Stimulated activated CD4-positive, alpha-beta T cell treated with anti-CD3 and anti-CD28 coated beads, Interleukin-1b, Interleukin-23, amount 100 ng/mL, for 4 hours (primary cell): ENCODE measurements at places on chromosomes 12 and 14.

DNA sequence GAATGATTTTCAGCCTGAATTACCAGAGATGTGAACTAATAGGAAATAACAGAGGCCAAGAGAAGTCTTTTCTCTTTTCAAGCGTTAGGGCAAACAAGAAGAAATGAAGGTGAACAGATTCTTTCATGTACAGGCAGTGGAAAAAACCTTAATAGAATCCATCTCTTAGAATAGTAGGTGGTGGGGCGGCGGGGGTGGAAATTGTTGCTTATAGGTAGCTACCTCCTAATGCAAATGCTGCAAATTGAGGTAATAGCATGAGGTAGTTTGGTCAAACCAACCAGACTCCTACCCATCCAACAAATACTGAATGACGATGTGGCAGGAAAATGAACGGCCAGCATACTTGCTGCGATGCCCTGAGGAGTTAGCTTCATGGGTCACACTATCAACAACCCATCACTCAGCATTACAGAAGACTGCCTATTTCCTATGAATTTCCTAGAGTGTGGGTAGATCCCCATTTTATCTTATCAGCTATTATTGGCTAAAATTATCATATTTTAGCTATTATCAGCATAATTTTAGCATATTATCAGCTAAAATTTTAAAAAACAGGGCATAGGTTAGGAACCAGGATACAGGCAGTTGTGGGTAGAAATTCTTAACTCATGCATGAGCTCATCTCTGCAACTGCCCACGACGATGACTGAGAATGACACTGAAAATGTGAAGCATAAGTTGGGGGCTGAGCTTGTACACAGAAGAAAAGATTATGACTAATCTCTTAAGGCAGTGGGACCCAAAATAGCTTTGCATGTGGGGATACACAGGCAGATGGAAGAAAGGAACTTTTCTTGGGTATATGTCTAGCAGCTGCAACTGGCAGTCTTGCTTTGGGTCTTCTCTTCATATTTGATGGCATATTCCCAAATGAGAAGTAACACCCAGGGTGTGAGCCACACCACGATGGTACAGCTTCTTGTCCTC lies 68.7 kb downstream of the NIN start:
- DNase-seq: no peak

DNA sequence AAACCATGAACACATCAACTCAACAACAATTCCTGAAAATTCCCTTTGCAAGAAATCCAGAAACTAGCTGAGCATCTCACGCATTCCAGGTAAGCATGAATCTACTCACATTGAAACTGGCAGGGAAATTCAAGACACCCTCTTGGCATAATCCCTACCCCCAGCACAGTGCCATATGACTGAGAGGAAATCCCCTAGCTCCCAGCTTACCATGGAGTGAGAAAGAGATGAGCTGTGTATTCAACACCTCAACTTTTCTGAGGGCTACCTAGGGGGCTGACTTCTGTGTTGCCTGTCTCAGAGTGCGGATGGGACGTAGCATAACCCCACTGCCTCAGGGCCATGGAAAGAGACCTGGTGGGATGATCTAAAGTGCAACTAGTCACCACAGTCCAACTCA lies 37.7 kb upstream of the GPR132 start:
- DNase-seq: no peak

- DNase-seq: peak; percentile 60
Measured at GRCh38 chr12:108616941-108617858, 16.5 kb downstream of the SELPLG start.

GRCh38 chr12:119842380-119842779 lies 34.7 kb downstream of the CIT start:
- DNase-seq: no peak

DNA sequence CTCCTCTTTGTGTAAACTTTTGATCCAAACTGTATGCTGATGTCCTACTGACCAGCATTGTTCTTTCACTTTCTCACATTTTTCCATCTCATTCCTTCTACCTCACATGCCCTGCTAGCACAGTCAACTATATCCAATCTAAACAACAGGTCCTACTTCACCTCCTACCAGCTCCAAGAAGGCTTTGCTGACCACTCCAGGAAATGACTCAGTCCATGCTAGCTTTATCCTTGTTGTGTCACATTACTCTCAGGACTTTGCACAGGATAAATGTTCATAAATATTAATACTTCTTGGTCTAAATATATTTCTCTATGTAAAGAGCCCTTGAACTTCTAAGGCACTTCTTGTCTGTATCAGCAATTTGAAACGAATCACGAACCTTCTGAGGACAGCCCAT lies 64.9 kb upstream of the PCED1B start:
- no peak for DNase-seq

GRCh38 chr14:81682701-81683100 lies 149.0 kb upstream of the SEL1L start:
- no peak for DNase-seq

DNA sequence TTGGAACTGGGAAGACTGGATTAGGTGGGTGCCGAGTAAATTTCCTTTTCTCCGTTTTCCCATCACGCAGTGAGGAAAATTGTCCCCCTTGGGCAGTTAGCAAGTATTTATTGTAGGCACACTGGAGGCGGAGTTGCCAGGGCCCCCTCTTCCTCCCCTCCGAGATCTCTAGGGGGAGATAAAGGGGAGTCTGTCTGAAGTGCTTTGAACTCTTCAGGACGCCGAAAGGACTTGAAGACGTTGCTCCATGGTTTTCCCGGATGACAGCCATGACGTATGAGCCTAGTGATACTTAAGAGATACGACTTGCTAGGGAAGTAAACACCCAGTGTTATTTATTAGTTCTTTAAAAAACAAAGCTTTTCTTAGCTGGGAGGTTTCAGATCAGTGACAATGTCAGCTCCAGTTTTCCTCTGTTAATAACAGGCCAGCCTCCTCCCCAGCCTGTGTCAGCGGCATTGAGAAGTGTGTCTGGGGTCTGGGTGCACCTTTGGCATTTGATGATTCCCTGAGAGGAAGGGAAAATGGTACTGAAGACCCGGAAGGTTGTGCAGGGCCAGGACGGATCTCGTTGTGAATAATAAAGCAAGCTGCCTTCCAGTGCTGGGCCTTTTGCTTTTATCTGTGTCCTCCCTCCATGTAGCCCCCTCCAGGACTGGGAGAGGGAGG lies 78.7 kb downstream of the TSPAN9 start:
- no peak for DNase-seq

DNA sequence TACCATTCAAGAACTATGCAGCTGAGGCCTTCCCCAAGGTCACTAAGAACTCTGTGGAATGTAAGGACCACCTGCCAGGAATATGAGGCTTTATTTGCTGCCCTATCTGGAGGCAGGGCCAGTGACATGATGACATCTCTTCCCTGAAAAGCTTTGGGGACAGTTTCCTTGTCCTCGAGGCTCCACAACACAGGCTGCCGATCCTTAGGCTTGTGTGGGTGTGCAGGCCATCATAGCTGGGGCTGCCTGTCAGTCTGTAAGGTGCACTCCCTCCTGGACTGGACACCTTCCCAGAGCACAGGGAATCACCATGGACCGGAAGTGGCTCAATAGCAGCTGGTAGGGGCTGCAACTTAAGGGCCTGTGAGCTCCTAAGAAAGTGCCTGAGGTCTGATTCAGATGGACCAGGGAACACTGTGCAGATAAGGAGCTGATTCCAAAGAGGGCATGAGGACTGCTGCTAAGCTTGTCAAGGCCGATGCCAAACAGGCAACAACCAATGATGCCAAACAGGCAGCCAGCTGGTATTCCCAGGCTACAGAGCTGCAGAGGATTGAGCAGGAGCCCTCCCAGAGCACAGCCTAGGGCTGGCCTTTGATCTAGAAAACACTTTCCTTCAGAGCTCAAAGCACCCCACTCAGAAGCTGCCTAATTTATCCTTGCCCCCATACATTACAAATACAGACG lies 84.3 kb downstream of the CRACR2A start:
- DNase-seq: no peak

DNA sequence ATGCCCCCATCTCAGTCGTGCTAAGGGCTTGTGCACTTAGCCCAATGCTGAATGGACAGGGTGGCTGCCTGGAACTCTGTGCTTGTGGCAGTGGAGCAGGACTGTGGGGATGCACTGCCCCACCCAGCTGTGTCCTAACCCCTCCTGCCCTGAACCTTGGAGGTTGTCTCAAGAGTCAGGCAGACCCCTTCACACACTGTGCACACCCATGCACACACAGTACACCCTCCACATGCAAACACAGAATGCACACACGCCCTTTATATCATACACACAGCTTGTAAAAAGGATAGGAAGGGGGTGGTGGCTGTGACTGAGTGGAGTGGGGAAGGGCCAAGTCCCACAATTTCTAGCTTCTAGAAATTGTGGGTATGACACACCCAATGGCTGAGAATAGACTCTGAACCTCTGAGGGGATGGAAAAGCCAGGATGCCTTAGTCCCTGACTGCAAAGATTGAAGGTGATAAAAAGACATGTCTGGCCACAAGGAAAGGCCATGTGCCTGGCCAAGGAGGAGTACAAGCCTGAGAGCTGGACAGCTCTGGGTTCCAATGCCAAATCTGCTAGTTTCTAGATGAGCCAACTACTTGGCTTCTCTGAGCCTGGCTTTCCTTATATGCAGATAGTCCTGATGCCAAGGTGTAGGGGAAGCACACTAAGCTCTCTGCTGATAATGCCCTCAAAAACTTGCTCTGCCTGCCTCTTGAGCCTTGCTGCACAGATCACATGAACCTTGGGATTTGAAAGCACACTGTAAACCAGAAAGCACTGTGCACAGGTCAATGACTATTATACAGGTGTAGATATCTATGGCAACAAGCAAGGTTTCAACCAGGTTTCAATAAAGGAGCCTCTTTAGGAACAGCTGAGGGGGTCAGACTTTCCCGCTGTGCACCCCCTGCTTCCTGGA lies 8.4 kb downstream of the KRT8 start:
- no peak for DNase-seq

GRCh38 chr14:52876806-52877205 lies 74.0 kb downstream of the FERMT2 start:
- no peak for DNase-seq

GRCh38 chr12:39368096-39368495 lies 74.8 kb downstream of the KIF21A start:
- no peak for DNase-seq

DNA sequence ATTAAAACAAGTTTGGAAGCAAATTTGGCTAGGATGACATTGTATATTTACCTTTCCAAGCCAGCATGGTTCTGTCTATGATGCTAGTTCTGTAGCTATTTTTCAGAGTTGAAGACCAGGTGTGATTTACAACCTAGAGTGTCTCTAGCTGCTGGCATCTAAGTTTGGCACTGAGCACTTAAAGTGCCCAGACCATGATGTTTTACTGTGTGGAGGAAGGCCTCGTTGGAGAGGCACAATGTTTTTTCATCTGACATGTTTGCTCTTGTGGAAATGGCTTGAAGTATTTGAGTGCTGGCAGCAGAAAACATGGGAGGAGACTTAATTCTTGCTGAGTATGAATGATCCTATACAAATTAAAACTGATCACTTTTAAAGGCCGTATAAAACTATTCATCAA lies 13.0 kb upstream of the C12orf71 start:
- DNase-seq: no peak

GRCh38 chr12:8796831-8797626 lies 25.4 kb upstream of the A2ML1 start:
- no peak for DNase-seq

- DNase-seq: no peak
Measured at GRCh38 chr14:101972126-101972866, 7.9 kb downstream of the DYNC1H1 start.

GRCh38 chr12:45655186-45655585 lies 74.3 kb upstream of the ARID2 start:
- DNase-seq: peak; percentile 20

DNA sequence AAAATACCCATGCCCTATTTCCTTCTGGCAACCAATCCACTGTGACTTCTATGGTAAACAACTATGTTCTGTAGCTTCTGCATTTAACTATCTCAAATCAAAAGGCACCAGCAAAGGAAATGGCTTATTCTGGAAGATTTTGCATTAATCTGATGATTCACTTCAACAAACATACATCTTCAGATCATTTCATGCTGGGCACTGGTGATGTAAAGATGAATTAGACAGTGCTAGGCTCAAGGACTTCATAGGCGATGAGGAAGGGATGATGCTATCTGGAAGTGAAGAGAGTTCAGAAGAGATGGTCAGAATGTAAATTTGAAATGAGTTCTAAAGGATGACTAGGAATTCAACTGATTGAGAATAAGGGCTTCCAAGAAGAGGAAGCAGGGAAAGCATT lies 363.3 kb downstream of the PAWR start:
- DNase-seq: no peak

DNA sequence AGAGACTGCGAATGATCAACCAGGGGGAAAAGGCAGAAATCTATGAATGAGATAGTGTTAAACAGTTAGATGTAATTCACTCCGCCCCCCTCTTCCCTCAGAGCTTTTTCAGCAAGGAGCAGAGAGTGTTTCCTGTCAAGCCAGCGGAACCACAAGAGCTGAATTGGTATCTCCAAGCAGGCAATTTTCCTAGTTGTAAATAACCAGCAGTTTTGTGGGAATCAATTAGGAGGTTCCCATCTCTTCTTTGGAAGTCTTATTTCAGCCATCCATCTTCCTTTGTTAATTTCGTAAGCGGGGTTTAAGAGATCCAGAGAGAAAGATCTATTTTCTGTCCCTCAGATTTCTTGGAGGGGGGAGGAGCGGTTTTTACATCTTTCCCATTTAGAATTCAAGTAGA lies 178.0 kb downstream of the FOXN3 start:
- DNase-seq: no peak

DNA sequence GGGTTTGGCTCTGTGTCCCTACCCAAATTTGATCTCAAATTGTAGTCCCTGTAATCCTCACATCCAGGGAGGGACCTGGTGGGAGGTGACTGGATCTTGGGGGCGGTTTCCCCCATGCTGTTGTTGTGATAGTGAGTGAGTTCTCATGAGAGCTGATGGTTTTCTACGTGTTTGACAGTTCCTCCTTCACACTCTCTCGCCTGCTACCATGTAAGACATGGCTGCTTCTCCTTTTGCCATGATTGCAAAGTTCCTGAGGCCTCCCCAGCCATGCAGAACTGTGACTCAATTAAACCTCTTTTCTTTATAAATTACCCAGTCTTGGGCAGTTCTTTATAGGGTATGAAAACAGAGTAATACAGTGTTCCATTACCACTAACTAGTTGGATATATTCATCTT lies 10.3 kb upstream of the LRRC23 start:
- no peak for DNase-seq

- DNase-seq: no peak
Measured at GRCh38 chr14:91149462-91149861, 35.6 kb downstream of the DGLUCY start.

- DNase-seq: no peak
Measured at GRCh38 chr14:100556936-100557505, 30.2 kb downstream of the BEGAIN start.

GRCh38 chr12:72272091-72272661 lies at the start of gene TRHDE:
TSS of gene TRHDE (plus strand) at chr12:72272370. CDS start at chr12:72272644, 274 bp downstream.
- DNase-seq: no peak

DNA sequence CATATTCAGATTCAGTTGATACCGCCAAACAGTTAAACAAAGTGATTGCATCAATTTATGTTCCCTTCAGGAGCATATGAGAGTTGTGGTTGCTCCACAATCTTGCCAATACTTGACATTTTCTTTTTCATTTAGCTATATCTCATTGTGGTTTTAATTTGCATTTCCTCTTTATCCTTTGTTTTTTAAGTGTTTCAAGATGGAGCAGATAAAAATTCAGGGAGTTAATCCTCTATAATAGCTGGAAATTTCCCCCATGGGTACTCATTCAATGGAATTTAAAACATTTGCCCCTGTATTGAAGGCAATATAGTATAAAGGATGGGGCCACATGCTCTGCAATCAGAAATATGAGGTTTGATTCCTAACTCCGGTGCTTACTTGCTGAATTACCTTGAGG lies 1.1 kb upstream of the EXD2 start:
- no peak for DNase-seq
